Aorta (tissue), 5 donors: ENCODE measurements at places on chromosomes 12 and 14. TPM values are rescaled to one million over a fixed set of nuclear protein-coding genes. Genes with fewer than 3 reads are reported as not detected.

DNA sequence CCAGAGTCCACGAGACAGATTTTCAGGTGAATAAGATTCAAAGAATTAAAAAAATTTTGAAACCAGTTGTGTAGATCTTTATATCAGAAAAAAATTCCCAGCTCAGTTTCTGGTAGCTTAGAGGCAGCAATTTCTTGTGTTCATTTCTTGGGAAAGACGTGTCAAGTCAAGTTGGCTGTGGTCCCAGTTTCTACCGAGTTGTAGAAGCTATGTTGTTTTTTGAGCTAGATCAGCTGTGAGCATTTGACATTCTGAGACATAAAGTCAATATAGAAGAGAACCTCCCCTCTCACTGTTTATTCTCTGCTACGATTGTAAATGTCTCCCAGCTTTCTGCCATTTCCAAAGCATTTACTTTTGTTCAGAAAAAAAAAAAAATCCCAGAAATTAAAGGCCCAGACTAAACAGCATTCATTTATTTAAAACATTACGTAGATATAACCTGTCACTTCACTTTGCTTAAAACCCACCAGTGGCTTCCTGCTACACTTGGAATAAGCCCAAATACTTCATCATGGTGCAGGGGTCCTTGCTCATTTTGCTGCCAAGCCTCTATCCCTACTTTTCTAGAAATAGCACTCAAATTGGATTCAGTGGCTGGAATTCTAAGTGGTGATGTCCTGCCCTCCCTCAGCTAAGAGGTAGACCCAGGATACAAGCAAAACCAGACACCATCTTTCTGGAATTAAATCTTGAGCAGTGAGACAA is 20.6 kb upstream of the PYGL start:
- H3K27ac ChIP-seq, result no peak overlapping the region
- DNase-seq, result no peak
- no peak overlapping the region for H3K4me3 ChIP-seq
- no peaks in the 10 kb centered on the region for H3K36me3 ChIP-seq

GRCh38 chr12:106771425-106771824 is 3.1 kb upstream of the RIC8B start:
- DNase-seq, result no peak
- no peak overlapping the region for H3K4me3 ChIP-seq
- H3K27me3 ChIP-seq, result no peaks in the 10 kb centered on the region
- no peaks in the 10 kb centered on the region for H3K36me3 ChIP-seq

- no peak for DNase-seq
- no peaks in the 10 kb centered on the region for H3K36me3 ChIP-seq
- H3K4me1 ChIP-seq, result peaks cover 3% of the 10 kb centered on the region
Measured at GRCh38 chr14:29906256-29906870, 21.3 kb downstream of the PRKD1 start.

DNA sequence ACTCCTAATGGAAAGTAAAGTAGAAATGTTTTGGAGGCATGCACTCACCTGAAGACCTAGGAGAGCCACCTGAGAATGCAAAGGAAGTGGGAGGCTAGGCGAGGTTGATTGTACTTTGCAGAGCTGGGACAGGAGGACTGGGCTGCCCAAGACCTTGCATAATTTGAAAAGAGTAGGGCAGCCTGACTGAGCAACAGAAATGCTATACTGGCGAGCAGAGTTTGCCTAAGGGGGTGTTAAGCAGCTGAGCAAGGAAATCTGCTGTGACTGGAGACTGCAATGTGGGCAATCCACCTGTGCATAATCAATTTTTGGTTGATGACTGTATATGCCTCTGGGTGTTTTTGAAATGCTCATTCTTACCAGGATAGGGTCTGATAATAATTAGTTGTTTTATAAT is 834.1 kb downstream of the TRHDE start:
- H3K4me1 ChIP-seq, result no peaks in the 10 kb centered on the region
- DNase-seq, result no peak
- no peak overlapping the region for H3K27ac ChIP-seq
- no peaks in the 10 kb centered on the region for H3K27me3 ChIP-seq
- no peak overlapping the region for H3K4me3 ChIP-seq
- H3K36me3 ChIP-seq, result no peaks in the 10 kb centered on the region

Gene ADCK1
- polyA plus RNA-seq, result 2.4 TPM
